ENCODE measurements at places on chromosomes 3 and 15.

GRCh38 chr3:110027446-110028080 lies 690.2 kb upstream of the DPPA4 start:
- DNase-seq, result no peak

DNA sequence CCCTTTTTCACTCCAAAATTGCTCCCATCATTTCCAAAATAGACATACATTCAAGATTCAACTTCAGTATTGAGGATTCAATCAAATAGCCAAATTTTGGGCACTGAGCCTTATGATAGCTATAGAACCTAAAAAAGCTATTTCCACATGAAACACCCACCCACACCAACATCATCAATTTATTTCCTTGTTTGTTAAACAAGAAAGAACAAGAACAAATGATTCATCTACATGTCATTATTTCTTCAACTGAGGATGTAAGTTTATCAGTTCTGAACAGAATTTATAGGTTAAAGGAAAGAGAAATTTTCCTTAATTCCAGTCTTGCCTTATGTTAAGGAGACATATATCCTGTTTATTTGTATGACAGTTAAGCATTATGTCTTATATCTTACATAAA lies 32.2 kb downstream of the DPPA2 start:
- DNase-seq, result no peak

- no peak for DNase-seq
These were observed 161.2 kb downstream of the FRMD5 start for GRCh38 chr15:44033894-44034293.

DNA sequence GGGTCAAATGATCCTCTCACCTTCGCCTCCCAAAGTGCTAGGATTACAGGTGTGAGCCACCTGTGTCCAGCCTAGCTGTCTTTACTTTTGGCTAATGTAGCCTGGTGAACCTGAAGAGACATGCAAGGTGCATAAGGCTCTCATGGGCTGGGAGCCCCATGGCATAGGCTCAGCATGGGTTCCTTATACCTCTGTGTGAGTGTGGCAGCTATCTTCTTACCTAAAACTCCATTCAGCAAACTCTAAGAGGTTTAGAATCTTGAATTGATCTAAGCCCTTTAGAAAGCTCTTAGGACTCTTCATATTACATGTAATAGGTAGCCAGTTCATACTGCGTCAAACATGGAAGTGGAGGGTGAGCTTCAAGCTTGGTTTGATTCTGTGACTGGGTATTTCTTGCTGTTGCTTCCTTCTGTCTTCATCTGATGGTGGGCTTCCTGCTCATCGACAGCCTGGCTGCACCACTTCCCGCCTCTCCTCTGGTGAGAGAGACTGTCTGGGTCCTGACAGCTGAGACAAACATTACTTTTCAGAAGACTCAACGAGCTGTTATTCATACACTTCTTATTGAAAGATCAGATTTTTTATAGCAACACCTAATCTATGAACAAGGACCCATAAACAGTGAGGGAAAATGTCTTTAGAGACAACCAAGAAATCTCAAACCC lies 19.2 kb upstream of the TKT start:
- DNase-seq, result no peak

DNA sequence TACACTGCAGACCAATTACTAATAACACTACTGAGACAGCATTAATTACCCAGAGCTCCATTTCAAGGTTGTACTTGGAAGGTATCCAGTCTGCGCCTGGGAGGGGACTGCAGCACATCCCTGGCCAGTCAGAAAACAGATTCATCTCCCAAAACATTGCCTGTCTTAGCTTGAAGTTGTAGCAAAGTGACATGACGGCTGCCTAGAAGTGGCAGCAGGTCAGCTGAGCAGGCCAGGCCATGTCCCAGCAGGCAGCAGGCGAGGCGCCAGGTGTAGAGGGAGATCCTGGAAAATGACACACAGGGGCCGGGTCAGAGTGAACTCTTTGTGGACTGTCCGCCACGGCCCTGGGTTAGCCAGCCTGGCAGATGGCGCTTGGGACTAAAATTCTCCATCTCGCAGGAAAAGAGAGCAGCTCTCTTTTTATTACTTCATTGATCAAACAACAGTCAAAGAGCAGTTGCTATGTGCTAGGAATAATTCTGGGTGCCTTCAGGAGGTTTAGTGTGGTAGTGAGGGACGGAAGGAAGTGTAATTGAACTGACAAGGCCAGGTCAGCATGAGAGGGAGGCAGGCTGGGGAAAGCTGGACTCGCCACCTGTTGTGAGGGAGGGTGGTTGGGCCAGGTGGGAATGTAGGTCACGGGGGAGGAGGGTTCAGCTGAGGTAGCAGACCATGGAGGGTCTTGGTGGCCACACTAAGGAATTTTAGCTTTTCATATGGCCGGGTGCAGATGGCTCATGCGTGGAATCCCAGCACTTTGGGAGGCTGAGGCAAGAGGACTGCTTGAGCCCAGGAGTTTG lies 1.3 kb upstream of the MAP6D1 start:
- DNase-seq, result no peak

DNA sequence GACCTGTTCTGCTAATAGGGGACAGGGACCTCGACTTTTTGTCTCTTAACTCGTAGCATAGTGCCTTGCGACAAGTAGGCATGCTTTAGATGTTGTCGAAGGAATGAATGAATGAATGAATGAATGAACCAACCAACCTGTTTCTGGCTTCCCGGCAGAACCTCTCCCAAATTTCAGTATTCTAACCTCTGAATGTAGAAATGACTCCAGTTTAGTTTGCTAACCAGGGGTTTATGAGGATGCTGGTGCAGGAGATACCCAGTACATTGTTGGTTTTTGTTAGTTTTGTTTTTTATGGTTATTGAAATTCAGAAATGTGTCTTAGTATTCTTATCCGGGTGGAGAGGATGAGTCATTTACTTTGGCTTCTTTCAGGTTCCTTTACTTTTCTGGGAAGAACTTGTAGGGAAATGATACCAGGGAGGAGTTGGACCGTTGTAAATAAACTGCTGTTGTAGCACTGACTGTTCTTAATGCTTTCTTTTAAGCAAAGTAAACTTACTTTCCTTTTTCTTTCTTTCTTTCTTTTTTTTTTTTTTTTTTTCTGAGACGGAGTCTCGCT lies 29.6 kb upstream of the EHHADH start:
- no peak for DNase-seq

- DNase-seq, result no peak
These were observed 742.3 kb upstream of the CBLB start for GRCh38 chr3:106611116-106611515.

DNA sequence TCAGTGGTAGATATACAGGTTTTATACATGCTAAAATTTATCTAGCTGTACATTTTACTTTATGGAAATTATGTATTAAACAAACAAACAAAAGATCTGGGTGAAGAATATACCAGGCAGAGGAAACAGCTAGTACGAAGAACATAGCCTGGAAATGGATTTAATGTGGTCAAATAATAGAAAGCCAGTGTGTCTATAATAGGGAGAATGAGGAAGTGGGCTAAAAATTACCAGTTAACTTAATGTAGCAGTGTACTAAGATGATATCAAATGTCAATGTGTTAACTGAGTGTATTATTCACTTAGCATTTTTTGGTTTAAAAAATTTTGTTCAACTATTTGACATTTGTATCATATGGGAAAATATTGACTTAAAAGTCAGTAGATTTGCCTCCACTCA lies 22.8 kb upstream of the SLC15A2 start:
- DNase-seq, result no peak

DNA sequence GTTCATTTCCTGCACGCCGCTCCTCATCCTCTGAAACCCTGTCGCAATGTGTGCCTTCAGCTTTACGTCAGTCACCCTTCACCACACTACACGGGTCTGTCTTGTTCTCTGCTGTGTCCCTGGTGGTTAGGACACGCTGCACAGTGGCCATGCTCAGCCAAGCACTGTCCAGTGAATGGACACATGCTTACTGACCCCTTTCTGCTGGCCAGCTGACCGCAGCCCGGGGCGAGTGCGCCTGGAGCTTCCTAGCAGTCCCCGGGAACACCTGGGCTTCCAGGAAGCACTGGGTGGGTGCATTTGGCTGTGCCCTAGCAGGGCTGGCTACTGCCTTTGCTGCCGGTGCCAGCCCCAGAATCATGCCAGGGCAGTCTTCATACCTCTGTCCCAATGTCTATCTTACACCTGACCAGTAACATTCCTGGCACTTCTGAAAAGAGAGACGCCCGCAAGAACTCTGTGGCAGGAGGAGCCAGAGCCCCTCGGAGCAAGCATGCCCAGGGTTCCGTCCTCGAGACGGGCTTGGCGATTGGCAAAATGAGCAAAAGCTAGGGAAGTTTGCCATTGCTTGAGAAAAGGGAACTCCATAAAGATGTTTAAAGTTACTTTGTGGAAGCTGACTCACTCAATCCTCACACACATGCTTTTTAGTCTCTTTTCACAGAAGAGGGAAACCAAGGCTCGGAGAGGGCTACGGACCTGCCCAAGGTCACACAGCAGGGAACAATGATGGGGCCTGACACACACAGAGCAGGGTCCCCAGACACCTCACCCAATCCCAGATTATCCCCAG lies 15.7 kb upstream of the ZXDC start:
- DNase-seq, result no peak

DNA sequence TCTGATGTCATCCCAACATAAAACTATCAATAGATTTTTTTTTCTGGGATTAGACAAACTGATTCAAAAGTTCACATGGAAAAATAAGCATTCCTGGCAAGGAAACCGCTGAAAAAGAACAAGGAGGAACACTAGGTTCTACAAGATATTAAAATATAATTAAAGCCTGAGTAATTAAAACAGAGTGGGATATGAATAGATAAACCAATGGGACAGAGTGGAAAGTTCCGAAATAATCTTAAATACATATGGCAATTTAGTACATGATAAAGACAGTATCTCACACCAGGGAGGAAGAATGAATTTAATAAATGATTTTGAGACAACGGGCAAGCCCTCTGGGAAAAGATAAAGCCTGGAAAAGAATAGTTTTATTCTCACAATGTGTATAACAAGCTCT lies 4.7 kb downstream of the GLDN start:
- no peak for DNase-seq

DNA sequence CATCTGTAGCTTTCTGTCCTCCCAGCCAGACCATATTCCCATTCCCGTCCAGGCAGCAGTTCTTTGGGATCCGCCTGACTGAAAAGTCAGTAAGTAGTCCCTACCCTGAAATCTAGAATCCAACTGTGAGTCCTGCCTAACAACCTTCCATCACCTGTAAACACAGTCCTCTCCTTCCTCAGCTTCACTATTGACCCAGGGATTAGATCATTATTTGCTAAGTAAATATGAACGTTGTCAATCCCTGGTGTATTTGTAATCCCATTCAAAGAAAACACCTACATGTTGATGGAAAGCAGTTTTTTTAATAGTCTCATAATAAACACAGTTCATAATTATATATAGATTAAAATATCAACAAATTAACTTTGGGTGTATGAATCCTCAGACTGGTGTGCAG lies 732 bp downstream of the SAXO2 start:
- no peak for DNase-seq

DNA sequence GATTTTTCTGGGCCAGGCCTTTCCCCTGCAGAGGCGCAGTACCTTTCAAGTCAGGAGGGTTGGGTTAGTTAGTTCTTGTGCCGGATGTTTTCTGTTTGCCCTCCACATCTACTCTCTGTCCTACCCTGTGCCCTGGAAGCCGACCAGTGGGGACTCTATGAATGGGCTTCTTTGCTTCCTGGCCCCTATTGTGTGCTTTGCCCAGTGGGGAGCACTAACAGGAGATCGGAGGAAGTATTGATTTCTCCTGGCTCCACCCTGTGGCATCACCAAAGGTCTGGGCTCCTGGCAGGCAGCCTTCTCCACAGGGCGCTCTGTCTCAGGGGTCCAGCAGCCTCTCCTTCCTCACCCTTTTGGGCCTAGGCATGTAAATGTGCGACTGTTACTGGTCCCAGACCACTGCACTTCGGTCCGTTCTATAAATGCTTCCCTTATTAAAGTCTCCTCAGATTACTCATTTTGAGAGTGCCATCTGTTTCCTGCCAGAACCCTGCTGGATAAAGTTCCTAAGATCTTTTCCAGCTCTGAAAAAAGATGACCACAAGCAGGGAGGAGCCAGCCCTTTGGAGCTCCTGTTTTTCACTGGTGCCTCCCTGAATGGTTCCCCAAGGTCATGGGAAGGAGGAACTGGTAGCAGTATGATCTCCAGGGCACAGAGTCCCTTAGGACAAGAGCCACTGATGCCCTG lies 44.5 kb downstream of the CTDSPL start:
- DNase-seq, result no peak

- DNase-seq, result no peak
These were observed 77.6 kb downstream of the TOP2B start for GRCh38 chr3:25587094-25587493.

DNA sequence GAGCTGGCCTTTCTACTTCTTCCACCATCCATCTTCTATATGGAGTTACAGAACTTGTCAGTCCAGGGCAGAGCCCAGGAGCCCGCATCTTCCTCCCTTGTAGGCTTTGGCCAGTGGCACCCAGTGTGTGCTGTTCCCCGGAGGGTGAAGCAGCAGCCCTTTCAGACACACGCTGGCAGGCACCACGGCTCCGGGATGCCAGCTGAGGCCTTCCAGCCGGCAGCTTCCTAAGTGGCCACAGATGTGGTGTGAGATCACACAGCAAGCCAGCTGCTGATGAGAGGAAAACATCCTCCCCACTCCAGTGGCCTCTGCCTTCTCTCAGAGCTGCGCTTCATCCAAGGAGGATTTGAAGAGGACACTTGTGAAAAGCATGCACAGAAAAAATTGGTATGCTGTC lies 24.1 kb downstream of the CRABP1 start:
- DNase-seq, result no peak

GRCh38 chr15:40538976-40539375 lies 25.9 kb downstream of the CCDC32 start:
- no peak for DNase-seq

DNA sequence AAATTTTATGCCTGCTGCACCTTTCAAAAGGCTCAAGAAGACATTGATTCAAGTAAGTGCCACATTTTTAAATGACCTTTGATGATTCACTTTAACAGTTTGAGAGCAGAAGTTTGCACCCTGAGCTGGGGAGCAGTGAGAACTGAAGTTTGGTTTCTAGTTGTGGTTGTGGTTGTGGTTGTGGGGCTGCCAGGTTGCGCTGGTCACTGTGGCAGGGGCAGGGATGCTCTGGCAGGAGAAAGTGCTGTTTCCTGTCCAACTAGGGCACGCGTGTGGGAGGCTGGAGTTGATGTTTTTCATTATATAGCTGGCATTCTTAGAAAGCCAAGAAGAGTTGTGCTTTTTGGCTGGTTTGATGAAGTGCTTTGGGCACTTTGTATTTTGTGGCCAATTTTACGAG lies 339.7 kb upstream of the NR2F2 start:
- no peak for DNase-seq

- no peak for DNase-seq
These were observed 23.2 kb downstream of the LIPC start for GRCh38 chr15:58454950-58455401.

GRCh38 chr15:87871258-87871681 lies 385.3 kb downstream of the NTRK3 start:
- DNase-seq, result no peak

DNA sequence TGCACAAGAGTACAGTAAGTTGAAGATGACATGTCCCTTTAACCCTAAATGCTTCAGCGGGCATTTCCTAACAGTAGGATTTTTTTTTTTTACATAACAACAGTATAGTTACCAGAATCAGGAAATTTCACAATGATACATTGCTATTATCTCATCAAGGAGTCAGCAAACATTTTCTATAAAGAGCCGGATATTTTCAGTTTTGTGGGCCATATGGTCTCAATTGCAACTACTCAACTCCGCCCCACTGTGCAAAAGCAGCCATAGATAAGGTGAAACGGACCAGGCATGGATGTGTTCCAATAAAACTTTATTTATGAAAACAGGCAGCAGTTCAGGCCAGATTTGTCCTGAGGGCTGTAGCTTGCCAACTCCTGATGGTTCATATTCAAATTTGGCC lies 130.6 kb downstream of the SMAD6 start:
- no peak for DNase-seq

- no peak for DNase-seq
These were observed 65.9 kb downstream of the POLR2M start for GRCh38 chr15:57772223-57772957.

Measured in cortex of kidney (tissue), 1 donor.